ENCODE measurements at places on chromosomes 2 and 18.

DNA sequence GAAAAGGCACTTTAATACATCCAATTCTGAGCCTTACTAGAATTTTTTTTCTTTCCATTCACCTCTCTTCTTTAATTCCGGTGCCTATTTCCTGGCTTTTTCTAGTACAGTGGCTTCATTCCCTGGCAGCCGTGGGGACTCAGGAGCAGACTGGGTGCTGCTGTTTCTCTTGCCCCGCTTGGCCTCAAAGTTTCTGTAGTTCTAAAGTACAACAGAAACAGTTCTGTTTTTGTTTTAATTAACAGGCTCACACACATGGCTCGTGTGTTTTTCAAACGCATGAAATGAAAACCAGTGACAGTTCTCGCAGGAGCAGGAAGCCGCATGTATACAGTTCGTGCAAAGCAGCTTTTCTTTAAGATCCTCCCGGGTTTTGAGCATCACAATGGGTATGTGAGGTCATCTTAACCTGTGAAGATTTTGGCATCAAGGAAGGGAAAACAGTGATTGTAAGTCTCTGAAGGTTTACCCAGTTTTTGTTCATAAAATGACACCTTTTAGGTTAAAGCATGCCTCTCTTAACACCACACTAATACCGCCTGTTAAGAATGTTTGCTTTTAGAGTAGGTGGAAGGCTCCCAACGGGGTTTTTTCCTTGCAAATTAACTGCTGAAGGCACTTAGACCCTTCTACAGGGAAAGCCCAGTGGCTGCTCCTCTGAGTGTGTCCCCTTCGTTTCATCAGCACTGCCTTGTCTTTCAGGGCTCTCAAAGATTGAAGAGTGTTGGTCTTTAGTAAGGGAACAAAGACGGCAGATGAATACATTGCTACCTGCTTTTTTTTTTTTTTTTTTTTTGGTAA is 5.8 kb downstream of the FZD7 start:
- no peak for DNase-seq

- DNase-seq: no peak
These were observed 29.6 kb upstream of the PGAP1 start for GRCh38 chr2:196956069-196956468.

DNA sequence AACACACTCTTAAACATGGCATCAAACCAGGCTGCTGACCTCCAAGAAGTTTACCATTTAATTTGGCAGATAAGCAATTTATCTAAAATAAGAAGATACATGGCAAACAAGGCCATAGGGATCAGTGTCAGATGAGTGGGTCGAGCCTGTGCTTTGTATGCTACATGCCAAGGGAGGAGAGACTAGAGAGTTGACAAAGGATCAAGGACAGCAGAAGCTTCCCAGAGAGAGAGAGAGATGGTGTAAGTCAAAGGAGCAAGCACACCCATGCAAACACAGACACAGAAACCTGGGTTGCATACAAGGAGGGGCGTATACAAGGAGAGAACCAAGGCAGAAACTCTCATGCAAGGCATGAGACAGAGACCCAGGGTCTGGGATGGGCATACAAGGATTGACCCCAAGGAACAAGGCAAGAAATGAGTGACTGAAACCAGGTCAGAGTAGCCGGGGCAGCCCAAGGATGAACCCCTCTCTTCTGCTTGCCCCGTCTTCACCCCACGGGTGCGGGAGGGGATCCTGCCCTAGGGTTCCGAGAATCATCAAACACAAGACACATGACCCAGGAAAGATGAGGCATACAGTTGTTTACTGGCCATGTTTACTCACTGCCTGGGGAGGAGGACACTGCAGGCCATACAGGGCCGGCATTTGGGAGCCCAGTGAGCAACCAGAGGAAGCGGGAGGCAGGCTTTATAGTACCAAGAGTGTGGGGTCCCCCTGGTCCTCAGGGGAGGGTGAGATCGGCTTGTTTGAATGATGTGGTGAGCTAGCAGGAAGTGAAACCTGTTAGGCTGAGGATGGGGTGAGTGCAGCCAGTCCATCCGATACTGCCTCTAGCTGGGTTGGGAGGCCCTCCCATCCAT is 529.2 kb upstream of the ID2 start:
- no peak for DNase-seq

GRCh38 chr2:132503701-132504100 is 87.1 kb downstream of the GPR39 start:
- no peak for DNase-seq

DNA sequence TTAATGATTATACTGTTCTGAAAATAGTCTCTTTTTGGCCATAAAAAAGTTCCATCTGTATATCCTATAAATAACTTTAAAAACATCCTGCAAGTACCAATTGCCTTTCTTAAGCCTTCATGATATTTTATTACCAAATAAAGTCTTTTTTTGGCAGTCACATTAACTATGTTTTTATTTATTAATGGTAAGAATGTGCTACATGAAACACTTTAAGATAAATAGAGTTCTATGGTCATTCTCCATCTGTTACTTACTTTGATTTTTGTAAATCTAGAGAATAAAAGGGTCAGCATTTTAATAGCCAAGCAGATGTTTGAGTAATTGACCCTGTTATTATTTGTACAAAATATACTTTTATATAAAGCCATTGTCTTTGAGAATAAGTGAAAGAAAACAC is 52.6 kb downstream of the LCLAT1 start:
- no peak for DNase-seq

- DNase-seq: no peak
These were observed 20.0 kb upstream of the HPCAL1 start for GRCh38 chr2:10282611-10283105.

DNA sequence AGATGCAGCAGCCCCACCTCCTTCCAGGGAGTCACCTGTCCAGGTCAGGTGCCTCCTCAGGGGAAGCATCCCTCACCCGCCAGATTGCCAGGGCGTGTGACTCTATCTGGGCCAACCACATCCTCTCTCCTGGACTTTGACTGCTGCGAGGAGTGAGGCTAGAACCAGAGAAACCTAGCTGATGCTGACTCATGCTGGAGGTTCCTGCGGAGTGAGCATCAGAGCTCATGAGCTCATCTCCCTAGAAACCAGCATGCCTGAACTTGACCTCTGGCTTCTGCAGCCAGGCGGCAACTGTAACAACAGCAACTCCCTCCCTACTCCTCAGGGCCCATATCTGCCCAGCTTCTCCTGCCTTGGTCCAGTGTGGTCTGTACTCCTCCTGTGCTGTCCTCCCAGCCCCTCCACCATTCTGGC is 28.3 kb upstream of the NT5DC4 start:
- no peak for DNase-seq

GRCh38 chr2:80073134-80073561 is 231.4 kb downstream of the LRRTM1 start:
- DNase-seq: peak; percentile 44

DNA sequence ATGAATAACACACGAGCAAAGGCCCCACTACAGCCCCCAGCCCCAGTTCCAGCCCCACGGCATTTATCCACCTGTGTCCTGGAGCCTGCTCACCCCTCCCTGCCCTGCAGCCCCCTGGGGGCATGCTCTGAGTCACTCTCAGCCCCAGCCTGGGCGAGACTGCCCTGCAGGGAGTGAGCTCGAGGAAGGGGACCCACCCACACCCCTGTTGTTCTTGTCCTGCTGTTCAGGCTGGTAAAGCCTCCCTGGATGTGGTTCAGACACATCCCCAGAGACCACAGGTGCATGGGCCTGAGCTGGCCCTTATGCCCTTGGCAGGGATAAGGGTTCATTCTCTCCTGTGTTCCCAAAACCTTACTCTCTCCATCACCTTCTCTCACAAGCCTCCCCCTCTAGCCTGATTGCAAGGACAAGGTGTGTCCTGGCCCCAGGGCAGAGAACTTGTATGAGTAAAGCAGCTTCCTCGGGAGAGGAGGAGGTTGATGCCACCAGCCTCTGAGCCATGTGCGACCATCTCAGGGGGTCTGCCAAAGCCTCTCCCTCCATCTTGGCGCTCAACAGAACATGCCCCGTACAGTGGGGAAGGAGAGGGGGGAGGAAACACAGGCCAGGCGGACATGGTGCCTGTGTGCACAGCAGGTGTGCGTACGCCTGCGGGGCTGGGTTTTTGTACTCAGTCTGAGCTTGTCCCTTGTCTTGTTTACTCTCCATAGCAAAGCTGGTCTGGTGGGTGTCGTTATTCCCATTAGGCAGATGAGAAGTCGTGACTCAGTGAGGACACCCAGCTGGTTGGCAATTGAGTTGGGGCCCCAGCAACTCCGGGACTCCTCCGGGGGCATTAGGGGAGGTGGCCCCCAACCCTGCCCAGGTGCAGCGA is 64.4 kb downstream of the CIB4 start:
- peak; percentile 29 for DNase-seq

GRCh38 chr2:163610817-163611556 is 124.8 kb downstream of the FIGN start:
- no peak for DNase-seq

GRCh38 chr2:169301596-169302335 is 60.6 kb downstream of the LRP2 start:
- no peak for DNase-seq

- DNase-seq: no peak
These were observed 4.4 kb upstream of the ACTG2 start for GRCh38 chr2:73888388-73888787.

DNA sequence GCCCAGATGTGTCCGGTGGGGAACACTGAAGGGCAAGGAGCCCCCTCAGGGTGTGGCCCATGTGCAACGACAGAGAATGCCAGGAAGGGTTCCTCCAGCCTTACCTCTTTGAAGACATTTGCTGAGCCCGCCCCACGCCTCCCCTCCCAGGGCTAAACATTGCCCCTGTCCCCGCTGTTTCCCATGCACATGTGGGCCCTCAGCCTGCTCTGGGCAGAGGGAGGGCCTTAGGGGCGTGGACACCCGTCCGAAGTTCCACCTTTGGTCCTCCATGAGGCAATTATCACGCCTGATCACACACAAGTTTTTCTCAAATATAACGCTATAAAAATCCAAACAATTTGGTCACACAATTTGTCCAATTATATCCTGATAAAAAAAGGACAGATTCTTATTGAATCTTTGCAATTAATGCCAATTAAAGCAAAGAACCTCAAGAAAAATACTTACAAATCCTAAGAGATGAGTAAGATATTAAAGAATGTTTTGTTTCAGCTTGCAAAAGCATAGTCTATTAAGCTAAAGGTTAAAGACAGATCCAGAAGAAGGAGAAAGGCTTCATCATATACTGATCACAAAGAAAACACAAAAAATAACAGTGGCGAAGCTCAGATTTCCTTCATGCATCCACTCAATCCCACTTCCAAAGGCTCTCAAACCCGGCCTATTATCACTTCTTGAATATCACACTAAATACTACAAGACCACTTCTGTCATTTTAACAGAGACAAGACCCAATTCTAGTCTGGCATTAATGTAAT is 55.2 kb upstream of the LDLRAD4 start:
- DNase-seq: peak; percentile 6

DNA sequence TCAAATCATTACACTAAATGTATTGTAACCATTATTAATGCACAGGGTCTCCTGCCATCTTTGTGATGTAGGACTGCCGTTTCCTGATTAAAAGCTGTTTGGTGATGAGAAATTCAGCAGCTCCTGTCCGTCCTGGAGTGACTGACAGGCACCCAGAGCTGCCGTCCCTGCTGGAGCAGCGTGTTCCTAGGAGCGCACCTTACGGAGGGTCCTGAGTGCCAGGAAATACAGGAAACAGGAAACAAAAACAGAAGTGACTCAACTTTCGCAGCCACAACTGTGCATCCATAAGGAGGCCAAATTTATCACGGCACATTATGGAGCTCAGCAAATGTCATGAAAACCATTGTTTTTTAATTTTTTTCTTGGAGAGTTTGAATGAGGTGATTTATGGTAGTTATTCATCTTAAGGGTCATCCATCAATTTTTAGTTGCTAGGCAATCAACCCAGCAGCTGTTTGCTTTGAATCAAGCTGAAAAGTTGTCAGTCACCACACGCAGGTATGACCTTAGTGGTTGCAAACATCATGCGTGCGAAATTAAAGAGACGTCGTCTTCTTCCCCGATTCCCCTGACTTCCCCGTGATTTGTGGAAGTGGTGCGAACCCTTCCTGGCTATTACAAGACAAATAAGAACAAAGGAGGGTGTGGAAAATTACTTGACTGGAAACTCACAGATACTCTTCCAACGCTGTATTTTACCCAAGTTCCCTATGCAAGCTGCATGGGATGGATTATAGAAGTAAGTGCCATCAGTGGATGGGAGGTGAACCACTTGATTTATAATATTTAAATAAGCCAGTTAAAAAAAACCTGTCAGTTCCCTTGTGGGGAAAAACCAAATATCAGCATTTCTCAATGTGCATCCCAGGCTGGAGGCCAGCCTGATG is 19.8 kb downstream of the TSHZ1 start:
- DNase-seq: no peak

- DNase-seq: no peak
These were observed 203.8 kb upstream of the SIX2 start for GRCh38 chr2:45212953-45213635.

DNA sequence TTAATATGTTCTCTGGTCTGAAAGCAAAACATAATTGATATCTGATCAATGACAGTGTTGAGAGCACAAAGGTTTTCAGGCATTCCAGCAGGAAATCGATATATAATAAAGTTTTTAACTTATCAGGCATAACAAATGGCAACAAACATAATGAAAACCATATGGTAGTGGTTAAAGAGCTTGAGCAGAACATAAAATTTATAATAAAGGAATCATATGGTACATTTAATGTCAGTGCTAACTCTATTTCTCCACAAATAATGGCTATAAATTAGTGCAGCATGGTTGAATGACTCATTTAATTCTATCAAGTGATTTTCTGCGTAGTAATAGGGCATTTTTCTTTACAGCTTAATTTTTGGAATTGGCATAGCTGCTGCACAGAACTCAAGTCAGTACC is 306.2 kb downstream of the FSIP2 start:
- DNase-seq: no peak

DNA sequence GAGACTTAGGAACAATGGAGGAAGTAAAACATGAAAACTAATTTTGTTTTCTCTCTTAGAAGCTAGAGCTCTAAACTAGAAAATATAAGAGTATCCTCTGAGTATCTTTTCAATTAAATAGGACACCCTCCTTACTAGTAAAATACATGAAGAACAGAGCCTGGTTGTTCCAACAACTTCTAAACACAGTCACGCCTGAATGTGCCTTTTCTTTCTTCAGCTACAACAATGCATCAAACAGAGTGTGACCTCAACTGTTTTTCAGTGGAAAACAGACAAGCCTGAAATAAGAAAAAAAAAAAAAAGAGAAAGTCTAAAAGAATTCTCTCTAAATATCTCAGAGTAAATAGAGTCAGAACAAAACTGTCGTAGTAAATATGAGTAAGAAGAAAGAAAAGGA is 928.8 kb downstream of the CNTNAP5 start:
- no peak for DNase-seq

All from NCI-H1092 treated with DMSO at 0.1 percent for 48 hours (cell line).